ENCODE measurements at places on chromosomes 2 and 18. TPM values are rescaled to one million over a fixed set of nuclear protein-coding genes. Genes with fewer than 3 reads are reported as not detected.

SCTR gene
- total RNA-seq: 0.21 TPM

DNA sequence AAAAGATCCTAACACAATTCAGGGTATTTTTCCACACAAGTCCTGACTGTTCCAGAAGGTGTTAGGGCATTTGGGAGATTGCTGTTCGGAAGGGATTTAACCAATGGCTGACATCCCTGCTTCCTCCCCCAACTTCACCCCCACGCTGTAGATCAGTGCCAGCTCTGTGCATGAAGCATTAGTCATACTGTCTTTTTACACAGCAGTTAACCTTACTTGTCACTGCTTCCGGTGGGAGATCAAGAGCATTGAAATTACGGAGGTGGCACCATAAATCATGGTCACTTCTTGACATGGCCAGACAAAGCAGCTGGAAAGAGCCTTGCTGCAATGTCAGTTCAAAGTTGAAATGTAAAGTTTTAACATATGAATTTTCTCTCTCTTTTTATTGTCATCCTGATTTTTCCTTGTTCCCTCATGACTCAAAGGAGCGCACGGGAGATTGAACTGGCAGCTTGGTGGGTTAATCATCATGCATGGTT lies 70.2 kb downstream of the HRH4 start:
- DNase-seq: no peak

DNA sequence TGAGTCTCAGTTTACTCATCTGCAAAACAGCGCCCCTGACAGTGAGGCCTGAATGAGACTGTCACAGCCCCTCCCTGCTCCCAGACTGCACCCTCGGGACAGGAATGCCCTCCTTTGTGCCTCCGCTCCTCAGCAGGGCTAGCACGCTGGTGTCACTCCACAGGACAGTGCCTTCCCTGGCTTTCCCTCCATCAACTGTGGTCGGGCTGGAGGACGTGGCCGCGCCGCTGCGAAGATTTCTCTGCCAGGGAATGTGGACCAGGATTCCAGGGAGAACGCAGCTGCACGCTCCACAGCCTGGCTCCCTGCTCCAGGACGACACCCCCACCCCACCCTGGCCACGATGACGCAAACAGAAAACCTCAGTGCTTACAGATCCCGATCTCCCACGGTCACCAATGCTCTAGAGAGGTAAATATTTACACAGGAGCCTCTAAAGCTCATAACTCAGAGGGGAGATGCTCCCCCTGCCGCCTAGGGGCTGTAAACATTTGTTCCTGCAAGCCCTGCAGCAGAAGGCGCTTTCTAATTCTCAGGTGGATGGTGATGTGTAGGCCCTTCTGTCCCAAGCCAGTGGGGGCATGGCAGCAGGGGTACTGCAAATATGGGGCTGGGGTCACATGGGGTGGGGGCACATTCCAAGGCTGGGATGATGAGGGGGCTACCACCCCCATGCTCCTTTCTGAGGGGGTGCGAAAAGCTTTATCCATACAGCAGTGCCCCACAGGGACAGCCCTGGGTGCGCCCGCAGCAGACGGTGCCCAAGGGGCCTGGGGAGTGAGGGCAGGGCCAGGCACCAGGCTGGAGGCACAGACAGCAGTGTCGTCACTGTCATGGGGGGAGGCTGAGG lies 12.4 kb downstream of the HS6ST1 start:
- DNase-seq: peak; percentile 90

DNA sequence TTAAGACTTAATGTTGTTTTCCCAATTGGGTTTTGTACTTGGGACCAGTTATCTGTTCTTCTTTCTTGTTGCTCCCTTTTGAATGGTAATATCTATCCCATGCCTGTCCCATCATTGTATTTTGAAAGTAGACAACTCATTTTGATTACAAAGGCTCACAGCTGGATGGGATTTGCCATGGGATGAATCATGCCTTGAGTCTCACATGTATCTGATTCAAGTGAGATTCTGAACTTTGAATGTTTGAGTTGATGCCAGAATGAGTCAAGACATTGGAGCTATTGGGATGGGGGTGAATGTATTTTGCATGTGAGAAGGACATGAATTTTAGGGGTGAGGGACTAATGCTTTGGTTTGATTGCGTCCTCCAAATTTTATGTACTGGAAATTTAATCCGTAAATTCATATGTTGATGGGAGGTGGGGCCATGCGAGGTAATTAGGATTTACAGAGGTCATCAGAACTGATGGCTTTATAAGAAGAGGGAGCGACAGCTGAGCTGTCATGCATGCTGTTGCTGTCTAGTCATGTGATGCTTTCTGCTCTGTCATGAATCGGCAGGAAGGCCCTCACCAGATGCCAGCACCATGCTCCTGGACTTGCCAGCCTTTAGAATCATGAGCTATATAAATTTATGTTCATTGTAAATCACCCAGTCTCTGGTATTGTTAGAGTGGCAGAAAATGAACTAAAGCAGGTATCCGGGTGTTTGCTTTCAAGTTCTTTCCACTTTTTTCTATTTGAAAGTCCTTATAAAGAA lies 741.3 kb upstream of the RAB6C start:
- no peak for DNase-seq

- no peak for DNase-seq
These were observed 99.5 kb downstream of the EPB41L3 start for GRCh38 chr18:5444269-5444668.

DNA sequence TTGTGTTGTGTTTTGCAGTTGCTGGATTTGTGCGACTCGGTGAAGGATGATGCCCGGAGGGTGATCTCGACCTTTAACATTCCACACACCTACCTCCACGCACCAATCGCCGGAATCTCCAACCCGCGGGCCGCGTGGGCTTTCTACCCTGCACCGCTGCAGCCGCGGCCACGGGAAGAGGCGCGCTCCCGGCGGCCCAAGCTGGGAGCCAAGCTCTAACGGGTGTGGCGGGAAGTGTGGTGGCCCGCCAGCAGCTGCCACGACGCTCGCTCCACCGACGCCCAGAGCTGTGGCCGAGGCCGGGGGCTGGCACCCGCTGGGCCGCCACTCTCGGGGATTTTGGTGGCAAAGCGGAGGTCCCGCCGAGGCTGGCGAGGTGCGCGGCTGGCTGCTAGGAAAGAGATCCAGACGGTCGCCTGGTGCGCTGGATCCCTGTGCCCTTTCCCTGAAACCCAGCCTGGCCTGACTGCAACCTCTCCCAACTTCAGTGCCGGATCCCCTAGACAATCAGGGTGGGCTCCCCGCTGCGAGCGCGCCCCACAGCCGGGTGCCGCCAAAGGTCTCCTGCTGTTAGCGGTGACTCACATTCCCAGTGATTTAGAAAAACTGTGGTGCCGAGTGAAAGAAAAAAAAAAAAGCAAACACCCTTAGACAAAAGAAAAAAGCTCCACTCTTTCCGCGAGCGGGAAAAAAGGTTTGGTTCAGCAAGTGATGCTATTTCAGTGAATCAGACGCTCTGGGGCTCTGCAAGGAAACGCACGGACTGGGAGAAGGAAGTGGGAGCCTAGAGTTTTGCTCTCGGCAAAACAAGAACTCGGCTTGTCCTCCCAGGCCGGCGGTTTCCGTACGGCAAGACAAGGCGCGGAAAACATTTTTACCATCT lies 2.9 kb upstream of the BCL2L11 start:
- DNase-seq: peak; percentile 56

Measured in tongue (tissue), 3 donors.